ENCODE measurements at places on chromosomes 7 and 10. TPM values are rescaled to one million over a fixed set of nuclear protein-coding genes. Genes with fewer than 3 reads are reported as not detected.

SLC18A3 gene
- total RNA-seq = not detected

CPXM2 gene
- not detected for total RNA-seq

CH25H gene
- total RNA-seq = 3.2 TPM

SEPHS1 gene
- total RNA-seq = 17.7 TPM

HMX2 gene
- 0.07 TPM for total RNA-seq

CASP7 gene
- 61.0 TPM for total RNA-seq

TMEM140 gene
- total RNA-seq = 21.2 TPM

ZNF722 gene
- total RNA-seq = not detected

ITGA8 gene
- total RNA-seq = 0.25 TPM

IL6 gene
- total RNA-seq = 9.4 TPM

Data from M059J (cell line).